SHP77 treated with DMSO at 0.1 percent for 48 hours (cell line): ENCODE measurements at places on chromosomes 2 and 18.

DNA sequence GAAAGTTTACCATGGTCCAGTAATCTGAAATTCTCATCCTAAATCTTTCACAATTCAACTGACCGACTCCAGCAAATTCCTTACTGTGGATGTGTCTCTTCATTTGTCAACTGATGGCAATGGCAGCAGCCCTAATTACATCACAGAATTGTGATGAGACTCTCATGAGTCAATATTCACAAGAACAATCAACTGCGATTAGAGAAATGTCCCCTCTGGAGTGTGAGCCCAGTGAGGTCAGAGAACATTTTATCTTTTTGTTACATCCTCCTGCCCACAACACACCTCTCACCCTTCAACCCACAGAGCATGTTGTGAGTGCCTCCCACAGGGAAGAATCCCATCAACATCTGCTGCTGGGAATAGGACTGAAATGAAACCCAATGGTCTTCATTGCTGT lies 73.6 kb downstream of the CD226 start:
- DNase-seq = no peak

GRCh38 chr2:232328516-232329460 lies 49.8 kb upstream of the ALPP start:
- no peak for DNase-seq

DNA sequence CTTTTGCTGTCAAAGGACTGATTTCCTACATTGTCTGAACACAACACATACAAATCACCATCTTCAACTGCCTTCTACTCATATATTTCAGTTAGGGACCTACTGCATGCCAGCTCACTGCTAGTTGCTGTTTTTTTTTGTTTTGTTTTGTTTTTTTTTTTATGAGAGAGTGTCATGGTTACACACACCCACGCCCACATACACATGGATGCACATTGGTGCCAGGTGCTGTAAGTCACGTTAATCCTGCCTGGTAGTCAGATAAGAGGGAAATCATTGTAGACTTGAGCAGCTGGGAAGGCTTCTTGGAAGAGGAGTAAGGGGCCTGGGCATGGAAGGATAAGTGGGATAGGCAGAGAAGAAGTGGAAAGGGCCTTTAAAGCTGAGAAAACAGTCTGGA lies 209.9 kb downstream of the TDRD15 start:
- no peak for DNase-seq

GRCh38 chr2:217800433-217801114 lies 202.2 kb downstream of the TNS1 start:
- DNase-seq = no peak
